ENCODE measurements at places on chromosomes 2 and 18.
A peak's percentile ranks its signal among the peaks of the same experiment; 100 is the strongest.

- DNase-seq, result no peak
Measured at GRCh38 chr2:79630060-79630459, 117.2 kb downstream of the CTNNA2 start.

DNA sequence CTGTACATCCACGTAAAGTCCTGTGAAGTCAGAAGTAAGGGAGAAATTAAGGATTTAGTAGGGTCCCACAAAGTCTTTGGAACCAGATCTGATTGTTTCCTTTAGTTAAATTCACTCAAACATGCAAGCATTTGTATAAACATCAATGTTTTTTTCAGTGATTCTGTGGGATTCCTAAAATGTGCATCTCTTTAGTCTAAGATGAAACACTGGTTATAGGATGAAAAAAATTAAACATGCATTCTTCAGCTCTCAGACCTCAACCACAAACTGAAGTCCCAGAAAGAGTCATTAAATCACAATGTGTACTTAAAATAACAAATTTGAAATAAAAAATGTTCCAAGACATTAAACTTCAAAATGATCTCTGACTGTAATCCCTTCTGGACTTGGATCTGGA, 76.5 kb upstream of the APCDD1 start:
- DNase-seq, result no peak

GRCh38 chr2:223744580-223744979, 92.8 kb downstream of the AP1S3 start:
- peak; percentile 74 for DNase-seq

- no peak for DNase-seq
Measured at GRCh38 chr18:57801325-57801724, 1.8 kb downstream of the ATP8B1 start.

DNA sequence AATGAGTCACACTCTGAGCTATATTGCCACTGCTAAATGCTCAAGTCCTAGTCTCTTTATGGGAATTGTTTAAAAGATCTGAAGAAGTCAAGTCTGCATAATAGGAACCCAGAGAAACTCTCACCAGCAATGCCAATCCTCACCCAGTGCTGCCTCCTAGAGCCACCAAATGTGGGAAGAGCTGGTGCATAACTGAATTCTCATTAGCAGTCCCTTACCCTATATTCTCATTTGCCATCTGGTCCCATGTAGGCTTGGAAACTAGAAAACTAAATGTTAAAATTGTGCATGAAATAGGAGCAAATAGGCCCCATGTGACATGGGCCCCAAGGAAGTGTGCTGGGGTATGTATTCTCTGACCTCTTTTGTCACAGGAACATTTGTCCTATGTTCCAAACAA, 224.4 kb upstream of the SMAD2 start:
- DNase-seq, result no peak
